ENCODE measurements at places on chromosomes 2 and 18.

GRCh38 chr18:55338978-55339650 is 248.9 kb downstream of the TCF4 start:
- DNase-seq, result no peak

- DNase-seq, result no peak
These were observed 489.1 kb upstream of the ACVR2A start for GRCh38 chr2:147355706-147356105.

GRCh38 chr2:69090820-69091219 is 77.8 kb downstream of the ANTXR1 start:
- DNase-seq, result no peak

DNA sequence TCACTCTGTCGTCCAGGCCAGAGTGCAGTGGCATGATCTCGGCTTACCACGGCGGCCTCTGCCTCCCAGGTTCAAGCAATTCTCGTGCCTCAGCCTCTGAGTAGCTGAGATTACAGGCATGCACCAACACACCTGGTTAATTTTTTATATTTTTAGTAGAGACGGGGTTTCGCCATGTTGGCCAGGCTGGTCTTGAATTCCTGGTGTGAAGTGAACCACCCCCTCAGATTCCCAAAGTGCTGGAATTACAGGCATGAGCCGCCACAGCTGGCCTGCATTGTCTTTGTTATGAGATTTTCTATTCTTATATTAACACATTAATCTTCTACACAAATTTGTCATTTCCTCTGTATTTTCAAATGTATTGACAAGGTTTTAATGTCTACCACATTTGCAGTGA is 75.2 kb downstream of the SEPTIN10 start:
- no peak for DNase-seq

- DNase-seq, result no peak
These were observed 23.4 kb upstream of the REEP1 start for GRCh38 chr2:86360776-86361175.

DNA sequence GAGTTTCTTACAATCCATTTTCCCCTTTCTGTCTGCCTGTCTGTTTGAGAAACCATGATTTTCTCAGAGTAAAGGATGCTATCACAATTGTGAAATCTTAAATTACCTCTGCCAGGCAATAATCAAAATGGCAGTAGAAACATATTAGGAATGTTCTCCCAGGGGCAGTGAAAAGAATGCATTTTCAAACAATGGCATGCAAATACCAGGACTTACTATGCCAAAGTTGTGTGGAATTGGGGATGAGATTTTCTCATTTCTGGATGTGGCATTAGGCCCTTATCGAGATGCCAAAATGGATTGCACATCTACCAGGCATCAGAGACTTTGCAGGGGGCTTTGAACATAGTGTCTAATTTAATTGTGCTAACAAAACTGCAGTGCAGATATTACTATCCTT is 821.4 kb downstream of the RNF144A start:
- no peak for DNase-seq

- DNase-seq, result no peak
These were observed 24.7 kb downstream of the RND3 start for GRCh38 chr2:150462770-150463169.

DNA sequence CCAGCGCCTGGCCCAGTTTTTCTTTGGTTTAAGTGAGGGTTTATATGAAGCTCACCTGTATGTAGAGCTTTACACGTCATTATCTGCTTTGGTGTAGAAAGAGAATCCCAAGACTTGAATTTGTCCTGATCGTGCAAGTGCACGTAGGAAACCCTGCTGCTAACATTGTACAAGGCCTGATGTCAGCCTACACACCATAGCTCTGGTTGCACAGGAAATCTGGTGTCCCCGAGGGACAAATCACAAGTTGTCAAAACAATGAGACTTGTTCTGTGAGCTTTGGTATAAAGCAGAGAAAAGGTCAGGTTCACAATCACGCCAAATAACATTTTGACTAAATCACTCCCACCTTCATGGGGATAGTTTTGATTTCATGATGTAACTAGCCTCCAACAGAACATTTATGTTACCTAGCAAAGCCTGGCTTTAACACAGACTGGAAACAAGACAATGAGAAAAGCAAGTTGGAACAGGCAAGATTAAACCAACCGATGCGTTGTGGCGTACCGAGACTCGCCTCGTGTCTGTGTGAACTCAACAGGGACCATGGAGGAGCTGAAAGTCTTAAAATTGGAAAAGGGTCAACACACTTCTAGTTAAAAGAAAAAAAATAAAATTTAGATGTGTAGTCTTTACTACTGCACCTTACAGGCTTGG is 41.4 kb downstream of the ZAP70 start:
- no peak for DNase-seq
